ENCODE measurements at places on chromosomes 16 and 17.
A peak's percentile ranks its signal among the peaks of the same experiment; 100 is the strongest.

DNA sequence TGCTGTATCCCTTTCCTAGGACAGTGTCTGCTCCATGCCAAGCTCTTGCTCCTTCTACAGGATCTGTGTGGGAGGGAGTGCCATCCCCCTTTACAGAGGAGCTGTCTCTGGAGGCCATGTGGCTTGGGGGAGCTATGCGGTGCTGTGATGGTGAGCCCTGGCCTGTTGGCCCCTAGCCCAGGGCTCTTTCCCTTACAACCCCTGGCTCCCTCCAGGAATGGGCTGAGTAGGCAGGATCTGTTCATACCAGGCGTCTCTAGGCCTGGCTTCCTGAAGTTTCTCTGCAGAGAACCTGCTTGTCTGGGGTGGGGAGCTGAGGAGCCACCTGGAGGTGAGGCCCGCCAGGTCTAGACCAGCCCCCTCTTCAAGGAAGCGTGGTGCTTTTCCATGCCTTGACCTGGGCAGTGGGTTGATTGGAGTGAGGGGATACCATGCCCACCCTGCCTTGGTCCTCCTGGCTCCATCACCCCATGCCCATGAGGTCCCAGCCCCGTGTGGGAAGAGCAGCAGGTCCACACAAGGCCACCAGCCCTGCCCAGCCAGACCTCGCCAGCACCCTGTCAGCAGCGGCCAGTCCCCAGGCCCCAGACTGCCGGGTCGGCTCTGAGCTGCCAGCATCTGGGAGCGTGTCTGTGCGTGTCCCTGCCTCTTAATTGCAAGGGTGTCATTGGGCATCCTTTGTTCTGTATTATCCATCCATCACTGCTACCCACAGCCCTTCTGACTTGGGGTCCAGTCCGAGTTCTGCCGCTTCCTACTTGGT is 14.7 kb downstream of the LLGL2 start:
- no peak for DNase-seq

DNA sequence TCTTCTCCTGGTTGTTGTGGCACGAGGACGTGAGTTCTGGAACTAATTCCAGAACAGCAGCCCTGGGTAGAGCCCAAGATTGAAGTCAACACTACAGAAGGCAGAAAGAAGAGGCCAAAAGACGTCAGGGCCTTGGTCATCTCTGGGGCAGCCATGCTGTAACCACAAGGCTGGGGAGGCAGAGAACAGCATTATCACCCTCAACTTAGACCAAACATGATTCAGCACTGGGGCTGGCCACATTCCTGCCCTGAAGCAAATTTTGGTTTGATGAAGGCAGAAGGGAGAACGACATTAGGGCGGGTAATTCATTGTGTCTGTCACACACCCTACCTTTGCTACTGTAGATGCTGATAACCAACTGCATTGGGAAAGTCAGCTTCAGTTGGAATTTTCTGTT is 9.7 kb upstream of the ALOX15B start:
- DNase-seq: peak; percentile 21

- no peak for DNase-seq
Observed at GRCh38 chr16:66948837-66949225, 12.2 kb upstream of the CES3 start.

DNA sequence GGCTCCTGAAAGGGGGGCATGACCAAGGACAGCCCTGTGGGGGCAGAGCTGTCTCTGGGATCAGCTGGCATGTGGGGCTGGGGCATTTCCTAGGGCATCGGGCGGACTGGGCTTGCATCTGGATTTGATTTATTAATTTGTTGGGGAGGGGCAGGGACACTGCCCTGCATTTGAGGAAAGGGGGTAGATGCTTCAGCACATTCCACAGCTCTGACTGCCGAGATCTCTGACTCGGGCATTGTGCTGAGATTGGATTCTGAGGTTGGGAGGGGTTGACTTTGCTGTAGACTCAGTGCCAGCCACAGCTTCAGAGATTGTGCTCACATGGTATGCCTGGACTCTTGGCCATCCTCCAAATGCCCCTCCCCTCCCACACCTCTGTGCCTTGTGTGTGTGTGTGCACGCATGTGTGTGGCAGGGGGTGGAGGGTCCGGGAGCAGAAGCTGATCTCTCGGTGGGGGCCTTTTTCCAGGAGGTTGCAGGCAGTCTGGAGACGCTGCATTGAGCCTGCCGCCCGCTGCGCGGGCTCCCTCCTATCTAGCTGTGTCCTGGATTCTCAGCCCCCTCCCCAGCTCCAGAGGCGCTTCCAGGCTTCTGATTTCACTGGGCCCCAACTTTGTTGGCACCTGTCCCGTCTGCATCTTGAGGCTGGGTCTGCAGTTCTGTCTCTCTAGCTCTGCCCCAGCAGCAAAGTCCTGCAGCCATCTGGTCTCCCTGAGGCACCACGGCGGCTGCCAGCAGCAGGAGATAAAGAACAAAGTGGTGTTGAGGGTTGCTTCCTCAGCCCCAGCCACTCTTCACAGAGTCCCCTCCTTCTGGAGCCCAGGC is 14.9 kb downstream of the IGFBP4 start:
- DNase-seq: no peak

DNA sequence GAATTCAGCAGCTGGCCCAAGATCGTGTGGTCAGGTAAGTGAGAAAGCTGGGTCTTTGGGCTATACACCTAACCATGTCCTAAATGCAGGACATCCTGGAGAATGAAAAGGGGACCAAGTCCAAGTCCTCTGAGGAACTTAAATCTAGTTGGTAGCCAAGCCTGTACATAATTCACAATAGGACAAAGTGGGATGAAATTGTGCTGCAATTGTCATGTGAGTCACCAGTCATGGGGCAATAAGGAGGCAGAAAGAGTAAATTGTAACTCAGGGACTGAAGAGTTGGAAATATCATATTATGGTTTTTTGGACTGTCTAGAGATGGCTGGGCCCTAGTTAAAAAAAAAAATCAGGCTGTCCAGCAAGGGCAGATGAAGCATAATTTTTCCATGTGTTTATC is 202.6 kb downstream of the CYLD start:
- no peak for DNase-seq

- no peak for DNase-seq
Observed at GRCh38 chr17:17849147-17849820, 12.5 kb upstream of the SREBF1 start.

- DNase-seq: no peak
Observed at GRCh38 chr17:67121316-67121891, 77.0 kb downstream of the CACNG1 start.

DNA sequence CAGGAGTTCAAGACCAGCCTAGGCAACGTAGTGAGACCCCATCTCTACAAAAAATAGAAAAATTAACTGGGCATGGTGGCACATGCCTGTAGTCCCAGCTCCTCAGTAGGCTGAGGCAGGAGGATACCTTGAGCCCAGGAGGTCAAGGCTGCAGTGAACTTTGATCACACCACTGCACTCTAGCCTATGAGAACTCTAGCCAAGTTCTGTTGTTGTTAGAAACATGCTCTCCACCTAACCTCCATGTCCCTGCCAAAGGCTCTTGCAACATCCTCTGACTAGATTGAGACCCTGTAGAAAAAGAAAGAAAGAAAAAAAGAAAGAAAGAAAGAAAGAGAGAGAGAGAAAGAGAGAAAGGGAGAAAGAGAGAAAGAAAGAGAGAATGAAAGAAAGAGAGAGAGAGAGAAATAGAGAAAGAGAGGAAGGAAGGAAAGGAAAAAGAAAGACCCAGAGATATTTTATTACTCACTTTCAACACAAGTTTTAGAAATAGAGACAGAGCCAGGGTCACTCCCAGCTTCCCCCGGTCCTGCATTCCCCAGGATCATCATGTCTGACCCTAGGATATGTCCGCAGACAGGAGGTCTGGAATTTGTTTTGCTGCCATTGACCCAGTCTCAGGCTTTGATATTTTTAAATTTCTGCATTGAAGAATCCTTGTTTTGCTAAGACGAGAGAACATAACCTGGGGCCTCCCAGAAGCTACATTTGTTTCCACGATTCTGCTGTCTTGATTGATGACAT is 376.5 kb upstream of the CDH5 start:
- no peak for DNase-seq

DNA sequence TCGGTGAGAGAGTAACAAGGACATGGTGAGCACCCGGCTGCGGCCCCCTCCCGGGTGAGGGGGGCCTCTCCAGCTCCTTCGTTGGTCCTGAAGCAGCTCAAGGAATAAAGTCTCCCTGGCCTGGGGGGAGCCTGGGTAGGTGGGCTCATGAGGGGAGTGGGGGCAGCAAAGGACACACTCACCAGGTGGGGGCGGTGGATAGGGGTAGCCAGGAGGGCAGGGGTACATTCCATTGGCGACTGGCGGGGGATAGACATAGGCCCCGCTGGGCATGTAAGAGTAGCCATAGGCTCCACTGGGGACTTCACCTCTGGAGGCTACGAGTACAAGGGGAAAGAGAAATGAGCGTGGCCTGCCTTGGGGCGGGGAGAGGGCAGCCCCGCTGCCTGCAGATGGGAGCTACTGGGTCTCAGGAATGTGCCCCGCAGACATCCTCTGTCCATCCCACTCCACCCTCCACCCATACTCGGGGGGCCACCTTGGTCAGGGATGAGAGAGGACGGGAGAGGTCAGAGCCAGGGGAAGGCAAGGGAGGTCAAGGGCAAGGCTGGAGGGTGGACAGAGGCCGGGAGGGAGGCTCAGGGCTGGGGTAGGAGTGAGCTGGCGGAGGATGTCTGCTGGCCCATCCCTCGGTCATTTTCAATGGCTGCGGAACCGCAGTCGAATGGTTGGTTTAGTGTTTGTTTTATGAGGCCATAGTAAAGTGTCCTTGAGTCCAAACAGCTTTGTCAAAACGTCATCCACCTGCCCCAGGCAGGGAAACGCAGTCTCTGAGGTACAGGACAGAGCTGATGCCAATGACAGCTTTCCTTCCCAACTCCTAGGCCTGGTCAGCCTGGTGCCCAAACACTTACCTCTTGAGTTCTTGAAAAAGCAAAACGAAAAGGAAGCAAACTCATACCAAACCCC is 3.7 kb upstream of the UNC13D start:
- DNase-seq: no peak

DNA sequence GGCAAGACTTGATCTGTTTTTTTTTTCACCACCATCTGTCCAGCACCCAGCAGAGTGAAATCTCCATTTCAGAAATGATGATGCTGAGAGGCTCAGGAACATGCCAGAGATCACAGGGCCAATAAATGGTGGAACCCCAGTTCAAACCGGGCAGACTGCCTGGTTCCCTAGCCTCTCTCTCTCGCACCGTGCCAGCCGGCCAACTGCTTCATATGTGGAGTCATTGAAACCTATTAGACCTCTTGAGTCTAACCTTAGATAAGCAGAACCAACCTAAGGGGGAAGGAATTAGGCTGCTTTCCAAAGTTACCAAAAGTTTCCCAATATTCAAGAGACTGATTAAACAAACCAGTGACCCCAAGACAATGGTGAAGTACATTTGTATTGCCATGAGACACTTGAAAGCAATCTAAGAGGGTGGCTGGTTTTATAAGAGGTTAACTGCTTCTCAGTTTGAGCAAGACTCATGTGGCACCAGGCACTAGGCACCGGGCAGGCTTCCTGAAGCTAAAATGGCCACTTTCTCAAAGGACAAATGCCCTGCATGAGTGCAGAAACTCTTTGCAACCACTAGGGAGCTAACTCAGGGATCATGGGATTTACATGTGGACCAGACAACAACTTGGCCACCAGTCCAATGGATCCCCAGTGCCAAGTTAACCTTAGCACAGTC is 18.4 kb downstream of the TOX3 start:
- no peak for DNase-seq

DNA sequence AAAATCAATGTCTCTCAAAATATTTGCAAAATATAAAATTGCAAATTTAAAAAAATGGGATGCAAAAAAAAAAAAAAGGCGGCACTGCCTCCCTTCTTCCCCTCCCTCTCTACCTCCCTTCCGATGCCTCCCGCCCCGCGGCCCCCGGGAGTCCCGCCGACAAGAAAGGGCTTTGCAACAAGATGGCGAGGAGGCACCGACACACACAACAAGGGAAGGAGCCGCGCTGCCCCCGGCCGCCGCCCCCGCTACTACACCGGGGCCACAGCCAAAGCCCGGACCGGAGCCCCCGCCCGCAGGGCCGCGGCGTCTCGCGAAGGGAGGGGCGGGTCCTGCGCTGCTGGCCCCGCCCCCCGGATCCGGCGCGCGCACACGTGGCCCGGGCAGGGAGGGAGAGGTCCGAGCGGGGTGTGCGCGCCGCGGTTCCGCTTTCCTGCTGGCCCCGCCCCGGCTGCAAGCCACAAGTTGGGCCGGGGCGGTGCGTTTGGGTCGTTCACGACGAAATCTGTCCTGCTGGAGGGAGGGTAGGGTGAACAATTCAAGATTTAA is at the start of gene MNT:
TSS of gene MNT (minus strand) at position 184 of the 549 bp plus-strand sequence. CDS start 348 bp downstream, outside the sequence.
- DNase-seq: peak; percentile 90

GRCh38 chr16:3761375-3762106 is 44.2 kb upstream of the TRAP1 start:
- DNase-seq: no peak

DNA sequence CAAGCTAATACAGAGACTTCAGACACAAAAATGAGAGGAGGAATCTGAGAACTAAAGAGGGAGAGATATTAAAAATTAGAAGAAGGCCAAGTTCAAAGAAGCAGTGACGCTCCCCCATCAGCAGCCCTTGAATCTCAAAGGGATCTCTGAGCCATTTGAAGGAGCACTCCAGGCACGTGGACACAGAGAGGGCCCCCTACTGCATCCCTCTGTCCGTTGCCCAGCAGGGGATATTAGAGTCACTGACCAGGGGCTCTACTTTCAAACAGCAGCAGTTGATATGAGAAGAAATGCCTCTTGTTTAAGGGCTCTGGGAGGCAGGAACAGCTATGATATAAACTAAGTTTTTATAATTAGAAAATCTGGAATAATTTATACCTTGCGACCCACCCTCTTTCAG is 479.0 kb upstream of the SALL1 start:
- no peak for DNase-seq

DNA sequence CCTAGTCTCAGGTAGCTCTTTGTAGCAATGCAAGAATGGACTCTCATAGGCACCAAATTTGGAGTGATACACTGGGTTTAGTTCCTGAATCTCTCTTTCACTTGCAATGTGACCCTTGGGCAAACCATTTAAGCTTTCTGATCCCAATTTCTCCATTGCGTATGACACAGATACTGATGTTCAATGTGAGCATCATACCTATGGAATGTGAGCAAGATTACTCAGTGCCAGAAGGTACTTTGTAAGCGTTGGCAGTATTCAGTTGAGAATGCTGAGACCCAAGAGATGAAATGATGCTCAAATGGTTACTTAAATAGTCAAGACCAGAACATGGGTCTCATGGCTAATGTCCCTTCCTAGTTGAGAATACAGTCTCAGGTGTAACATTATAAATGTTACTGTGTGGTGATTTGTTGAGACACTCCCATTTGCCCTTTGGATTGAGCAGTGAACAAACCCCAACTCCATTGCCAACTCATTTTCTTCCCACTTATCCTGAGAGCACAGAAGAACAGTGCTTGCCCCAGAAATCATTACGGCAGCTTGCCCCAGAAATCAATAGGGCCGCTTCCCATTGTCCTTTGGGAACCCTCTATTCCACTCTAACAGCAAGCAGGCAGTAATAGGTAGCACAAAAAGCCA is 134.1 kb downstream of the SOX9 start:
- DNase-seq: no peak

All from RWPE2 (cell line).